ENCODE measurements at places on chromosomes 7 and 10.

DNA sequence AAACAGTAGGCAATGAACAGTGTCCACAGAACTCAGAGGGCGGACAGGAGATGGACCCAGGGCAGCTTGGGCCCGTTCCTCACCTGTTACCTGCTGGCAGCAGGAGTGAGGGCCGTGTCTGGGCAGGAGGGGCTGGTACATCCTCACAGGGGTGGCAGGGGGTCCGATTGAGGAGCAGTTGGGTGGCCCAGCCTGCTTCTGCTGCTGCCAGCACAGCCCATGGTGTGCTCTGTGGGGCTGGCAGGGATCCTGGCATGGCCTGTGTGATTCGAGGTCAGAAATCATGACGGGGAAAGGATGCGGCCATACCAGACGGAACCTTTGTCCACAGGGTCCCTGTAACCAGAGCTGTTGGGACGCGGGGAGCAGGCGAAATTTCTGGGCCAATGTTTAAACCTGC lies 49.6 kb downstream of the INPP5A start:
- DNase-seq: no peak

DNA sequence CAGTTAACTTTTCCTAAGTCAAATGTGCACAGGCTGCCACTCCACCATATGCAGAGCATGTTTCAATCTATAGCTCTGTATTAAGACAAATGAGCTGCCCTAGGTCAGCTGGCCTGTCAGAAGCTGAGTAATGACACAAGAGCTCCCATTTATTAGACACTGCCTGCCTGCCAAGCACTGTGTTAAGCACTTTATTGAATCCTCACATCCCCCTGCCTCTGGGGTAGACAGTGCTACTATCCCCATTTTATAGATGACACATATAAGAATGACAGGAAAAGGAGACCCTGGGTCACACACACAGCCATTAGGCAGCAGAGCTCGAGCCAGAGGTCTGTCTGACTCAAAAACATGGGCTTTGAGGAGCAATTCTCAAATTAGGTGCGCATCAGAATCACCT lies 179.8 kb upstream of the PDE1C start:
- no peak for DNase-seq

DNA sequence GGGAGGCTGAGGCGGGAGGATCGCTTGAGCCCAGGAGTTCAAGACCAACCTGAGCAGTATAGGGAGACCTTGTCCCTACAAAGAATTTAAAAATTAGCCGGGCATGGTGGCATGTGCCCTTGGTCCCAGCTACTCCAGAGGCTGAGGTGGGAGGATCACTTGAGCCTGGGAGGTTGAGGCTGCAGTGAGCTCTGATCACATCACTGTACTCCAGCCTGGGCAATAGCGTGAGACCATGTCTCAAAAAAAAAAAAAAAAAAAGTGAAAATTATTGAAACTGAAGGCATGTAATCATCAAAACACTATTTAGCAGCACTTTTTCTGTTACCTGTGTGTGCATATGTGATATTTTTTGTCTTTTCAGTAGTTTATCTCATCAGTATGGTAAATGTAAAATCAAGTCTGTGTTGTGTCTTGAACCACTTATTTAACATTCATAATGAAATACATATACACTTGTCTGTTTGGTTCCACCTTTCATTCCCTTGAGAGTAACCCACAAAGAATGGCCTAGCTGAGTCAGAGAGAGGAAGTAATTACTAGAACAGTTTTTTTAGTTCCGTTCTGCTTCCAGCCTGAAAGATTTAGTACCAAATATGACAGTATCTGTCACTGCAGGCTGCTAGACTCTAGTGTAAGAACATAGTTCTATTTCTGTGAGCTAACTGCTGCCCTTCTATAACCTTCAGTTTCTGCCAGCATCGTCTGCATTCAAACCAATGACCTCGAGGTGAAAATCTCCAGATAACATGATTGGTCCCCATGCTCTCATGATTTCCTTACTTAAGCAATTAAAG lies 68.6 kb downstream of the MMRN2 start:
- no peak for DNase-seq

DNA sequence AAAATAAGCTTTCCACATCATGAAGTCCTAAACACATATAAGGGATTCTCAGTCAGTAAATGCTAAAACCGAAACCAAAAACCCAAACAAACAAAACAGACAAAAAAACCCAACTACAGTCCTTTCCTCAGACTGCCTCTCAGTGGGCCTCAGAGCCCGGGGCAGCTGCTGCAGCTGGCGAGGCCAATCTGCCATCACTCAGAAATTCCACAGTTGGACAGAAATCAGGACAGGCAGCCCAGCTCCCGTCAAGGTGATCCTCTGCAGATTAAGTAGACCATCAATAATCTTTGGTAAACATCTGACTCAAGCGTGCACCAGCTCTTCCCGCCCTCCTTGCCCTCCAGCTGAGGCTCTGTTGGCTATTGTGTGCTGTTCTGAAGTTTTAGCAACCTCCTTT lies 142.2 kb downstream of the ATXN7L1 start:
- DNase-seq: no peak

DNA sequence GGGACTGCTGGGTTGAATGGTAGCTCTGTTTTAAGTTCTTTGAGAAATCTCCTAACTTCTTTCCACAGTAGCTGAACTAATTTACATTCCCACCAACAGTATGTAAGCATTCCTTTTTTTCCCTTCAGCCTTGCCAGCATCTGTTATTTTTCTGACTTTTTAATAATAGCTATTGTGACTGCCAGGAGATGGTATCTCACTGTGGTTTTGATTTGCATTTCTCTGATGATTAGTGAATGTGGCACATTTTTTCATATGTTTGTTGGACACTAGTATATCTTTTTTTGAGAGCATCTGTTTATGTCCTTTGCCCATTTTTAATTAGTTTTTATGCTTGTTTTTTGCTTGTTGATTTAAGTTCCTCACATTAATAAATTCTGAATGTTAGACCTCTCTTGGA lies 990.8 kb downstream of the GATA3 start:
- no peak for DNase-seq

GRCh38 chr10:50224330-50224952 lies 26.9 kb downstream of the ASAH2 start:
- DNase-seq: no peak

DNA sequence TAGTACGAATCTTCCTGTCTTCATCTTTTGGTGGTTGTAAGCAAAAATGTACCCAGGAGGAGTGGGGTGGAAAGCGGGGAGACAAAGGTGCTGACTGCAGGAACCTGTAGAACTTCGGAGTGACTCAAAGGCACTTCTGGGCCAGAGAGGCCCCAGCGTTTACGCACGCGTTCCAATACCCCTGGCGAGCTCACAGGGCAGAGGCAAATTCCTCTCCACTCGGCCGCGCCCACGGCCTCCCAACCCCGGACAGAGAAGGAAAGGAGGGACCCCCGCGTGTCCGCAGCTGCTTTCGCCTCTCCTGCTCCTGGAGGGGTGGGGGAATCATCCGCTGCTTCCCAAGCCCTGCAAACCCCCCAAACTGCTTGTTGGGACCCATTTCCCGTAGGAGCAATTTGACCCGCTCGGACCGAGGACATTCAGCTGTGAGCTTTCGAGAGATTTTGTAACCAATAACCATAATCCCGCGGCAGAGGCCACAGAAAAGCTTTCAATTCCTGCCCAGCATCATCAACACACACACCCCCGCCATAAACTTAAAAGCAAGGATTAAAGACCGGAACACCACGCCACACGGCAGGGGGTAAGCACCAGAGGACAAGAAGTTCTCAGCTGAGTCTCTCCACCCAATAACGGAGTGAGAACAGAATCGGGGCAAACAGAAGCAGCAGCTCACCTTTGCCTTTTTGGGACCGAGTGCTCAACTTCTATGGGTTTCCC lies 2.3 kb downstream of the IGF2BP3 start:
- no peak for DNase-seq

DNA sequence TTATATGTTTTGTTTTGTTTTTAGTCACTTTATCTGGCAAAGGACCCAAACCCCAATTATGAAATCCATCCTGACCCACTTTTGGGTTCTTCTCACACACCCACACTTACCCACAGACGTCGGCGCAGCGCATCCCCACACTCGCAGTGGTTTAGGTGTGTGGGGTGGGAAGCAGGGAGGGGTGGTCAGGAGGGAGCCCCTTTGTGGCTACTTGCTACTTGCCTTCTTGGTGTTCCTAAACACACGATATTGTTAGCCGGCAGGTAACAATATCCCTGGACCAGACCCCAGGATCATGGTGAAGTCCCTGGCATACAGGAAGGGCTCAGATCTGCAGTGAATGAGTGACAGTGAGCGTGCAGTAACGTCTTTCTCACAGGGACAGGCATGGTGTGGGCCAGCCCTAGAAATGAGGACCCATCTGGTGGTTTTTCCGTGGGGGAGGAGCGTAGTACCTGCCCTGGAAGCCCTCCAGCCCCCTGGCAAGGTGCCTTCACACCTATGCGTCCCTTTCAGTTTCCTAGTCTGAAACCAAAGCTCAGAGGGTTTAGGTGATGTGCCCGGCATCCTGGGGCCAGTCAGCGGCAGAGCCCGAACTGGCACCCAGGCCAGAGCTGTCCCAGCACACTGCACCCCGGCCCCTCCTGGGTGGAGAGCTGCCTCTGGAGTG lies 4.4 kb downstream of the SPOCK2 start:
- DNase-seq: peak; percentile 38

GRCh38 chr7:90025771-90026170 lies 128.5 kb upstream of the STEAP1 start:
- DNase-seq: no peak

- no peak for DNase-seq
Measured at GRCh38 chr7:91835091-91835825, 45.2 kb downstream of the MTERF1 start.

DNA sequence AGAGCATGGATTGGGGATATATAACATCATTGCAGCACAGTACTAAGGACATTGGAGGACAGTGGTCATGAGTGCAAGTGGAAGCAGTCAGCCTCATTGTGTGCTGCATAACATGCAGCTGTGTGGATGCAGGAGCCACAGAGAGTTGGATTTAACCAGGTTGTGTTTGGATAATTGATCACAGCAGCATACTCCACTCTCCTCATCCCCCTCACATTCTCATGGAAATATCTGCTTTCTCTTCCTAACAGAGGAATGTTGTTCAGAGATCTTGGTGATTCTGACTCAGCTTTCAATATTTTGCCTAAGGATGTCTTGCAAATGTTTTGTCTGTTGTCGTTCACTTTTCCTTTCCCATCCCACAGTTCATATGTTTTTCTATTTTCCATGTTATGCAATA lies 31.8 kb upstream of the LSM8 start:
- DNase-seq: no peak

- no peak for DNase-seq
Measured at GRCh38 chr7:48760528-48761265, 163.7 kb upstream of the CDC14C start.

DNA sequence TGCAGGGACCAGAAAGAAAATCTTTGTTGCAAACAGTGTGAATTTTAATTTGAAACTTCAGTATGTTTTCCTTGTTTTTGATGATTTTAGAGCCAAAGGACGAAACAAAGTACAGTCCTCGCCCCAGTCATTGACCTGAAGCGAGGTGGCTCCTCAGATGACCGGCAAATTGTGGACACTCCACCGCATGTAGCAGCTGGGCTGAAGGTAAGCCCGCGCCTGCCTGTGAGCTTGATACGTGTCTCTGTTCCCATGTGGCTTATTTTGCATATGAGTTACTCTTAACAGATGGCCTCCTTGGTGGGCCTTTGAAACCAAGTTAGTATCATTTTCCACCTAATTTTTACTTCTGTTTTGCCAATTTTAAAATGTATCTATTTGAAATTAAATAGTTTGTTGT lies 12.3 kb downstream of the RBM17 start:
- DNase-seq: no peak

DNA sequence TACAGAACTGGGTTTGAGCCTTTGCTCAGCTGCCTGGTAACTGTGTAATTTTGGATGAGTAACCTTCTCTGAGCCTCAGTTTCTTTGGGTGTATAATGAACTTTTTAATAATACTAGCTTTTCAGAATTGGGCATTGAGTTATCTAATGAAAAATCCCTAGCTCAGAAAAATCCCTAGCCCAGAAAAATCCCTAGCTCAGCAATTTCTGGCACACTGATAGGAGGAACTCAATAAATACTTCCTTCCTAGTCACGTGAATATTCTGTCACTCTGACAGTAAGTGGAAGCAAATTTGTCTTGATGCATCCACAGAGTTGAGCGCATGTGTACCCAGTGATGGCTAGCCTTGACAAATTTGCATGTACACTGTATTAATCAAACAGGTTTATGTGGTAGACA lies 817.6 kb downstream of the XPNPEP1 start:
- DNase-seq: no peak

DNA sequence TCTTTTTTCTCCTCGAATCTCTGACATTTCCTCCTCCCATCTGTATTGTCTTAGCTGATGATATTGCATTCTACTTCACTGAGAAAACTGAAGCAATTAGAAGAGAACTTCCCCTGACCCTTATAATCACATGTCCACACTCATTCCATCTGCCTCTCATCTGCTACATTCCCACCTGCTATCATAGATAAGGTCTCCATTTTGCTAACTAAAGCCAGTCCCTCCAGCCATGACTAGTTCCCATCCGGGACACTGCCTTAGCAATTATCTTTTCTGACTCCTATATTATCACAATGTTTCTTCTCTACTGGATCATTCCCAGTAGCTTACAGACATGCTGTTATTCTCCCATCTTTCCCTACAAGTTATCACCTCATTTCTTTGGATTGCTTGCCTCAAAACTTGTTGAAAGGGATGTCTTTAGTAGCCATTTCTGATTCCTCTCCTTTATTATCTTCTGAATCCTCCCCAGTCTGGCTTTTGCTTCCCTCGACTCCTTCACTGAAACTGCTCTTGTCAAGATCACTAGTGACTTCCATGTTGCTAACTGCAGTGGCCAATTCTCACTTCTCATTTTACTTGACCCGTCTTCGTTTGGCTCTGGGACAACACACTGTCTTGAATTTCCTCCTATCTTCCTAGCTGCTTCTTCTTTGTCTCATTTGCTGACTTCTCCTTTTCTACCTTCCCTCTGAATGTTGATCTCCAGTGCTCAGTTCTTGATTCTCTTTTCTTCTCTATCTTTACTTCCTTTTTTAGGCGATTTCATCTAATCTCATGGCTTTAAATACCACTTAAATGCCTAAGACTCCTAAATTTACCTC lies 35.9 kb downstream of the FZD1 start:
- no peak for DNase-seq

DNA sequence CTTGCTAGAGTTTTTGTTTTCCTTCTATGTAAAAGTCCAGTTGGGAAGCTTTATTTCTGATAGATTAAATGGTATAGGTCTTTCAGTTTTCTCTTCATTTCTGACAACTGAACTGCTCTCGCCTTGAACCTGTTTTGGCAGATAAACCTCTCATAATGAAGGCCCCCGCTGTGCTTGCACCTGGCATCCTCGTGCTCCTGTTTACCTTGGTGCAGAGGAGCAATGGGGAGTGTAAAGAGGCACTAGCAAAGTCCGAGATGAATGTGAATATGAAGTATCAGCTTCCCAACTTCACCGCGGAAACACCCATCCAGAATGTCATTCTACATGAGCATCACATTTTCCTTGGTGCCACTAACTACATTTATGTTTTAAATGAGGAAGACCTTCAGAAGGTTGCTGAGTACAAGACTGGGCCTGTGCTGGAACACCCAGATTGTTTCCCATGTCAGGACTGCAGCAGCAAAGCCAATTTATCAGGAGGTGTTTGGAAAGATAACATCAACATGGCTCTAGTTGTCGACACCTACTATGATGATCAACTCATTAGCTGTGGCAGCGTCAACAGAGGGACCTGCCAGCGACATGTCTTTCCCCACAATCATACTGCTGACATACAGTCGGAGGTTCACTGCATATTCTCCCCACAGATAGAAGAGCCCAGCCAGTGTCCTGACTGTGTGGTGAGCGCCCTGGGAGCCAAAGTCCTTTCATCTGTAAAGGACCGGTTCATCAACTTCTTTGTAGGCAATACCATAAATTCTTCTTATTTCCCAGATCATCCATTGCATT lies 27.1 kb downstream of the MET start:
- no peak for DNase-seq

- DNase-seq: no peak
Measured at GRCh38 chr7:158865462-158865922, 9.1 kb downstream of the DYNC2I1 start.

Data from stimulated activated CD8-positive, alpha-beta memory T cell treated with anti-CD3 and anti-CD28 coated beads, Interleukin-12 subunit alpha, Interleukin-12 subunit beta, amount 100 ng/mL, for 4 hours (primary cell).